ENCODE measurements at places on chromosomes 2 and 18. TPM values are rescaled to one million over a fixed set of nuclear protein-coding genes. Genes with fewer than 3 reads are reported as not detected.

Gene PIAS2
- 62.1 TPM for total RNA-seq

Gene FAM228A
- total RNA-seq = 1.1 TPM

Gene ABCG5
- not detected for total RNA-seq

- no peaks in the 10 kb centered on the region for H3K4me1 ChIP-seq
- no peak overlapping the region for H3K27ac ChIP-seq
- no peak for DNase-seq
- no peaks in the 10 kb centered on the region for H3K27me3 ChIP-seq
- H3K36me3 ChIP-seq = no peaks in the 10 kb centered on the region
- no peak overlapping the region for H3K4me3 ChIP-seq
Measured at GRCh38 chr2:231693956-231694355, 14.4 kb upstream of the PTMA start.
